Hindlimb muscle (tissue), 1 donor: ENCODE measurements at places on chromosomes 3 and 15. TPM values are rescaled to one million over a fixed set of nuclear protein-coding genes. Genes with fewer than 3 reads are reported as not detected.

GRCh38 chr3:196989721-196990262, 21.2 kb upstream of the PIGZ start:
- DNase-seq: no peak

CLDN1 gene
- polyA plus RNA-seq: 2.5 TPM

- DNase-seq: no peak
Observed at GRCh38 chr15:60737217-60737616, 258.3 kb upstream of the ICE2 start.

GRCh38 chr3:10641760-10642159, 136.4 kb upstream of the ATP2B2 start:
- no peak for DNase-seq

GRCh38 chr3:132183811-132184210, 133.4 kb upstream of the ACP3 start:
- DNase-seq: no peak

PAK6 gene
- polyA plus RNA-seq: 0.76 TPM

GRCh38 chr15:61090386-61091288, 138.5 kb downstream of the RORA start:
- peak; percentile 48 for DNase-seq

DNA sequence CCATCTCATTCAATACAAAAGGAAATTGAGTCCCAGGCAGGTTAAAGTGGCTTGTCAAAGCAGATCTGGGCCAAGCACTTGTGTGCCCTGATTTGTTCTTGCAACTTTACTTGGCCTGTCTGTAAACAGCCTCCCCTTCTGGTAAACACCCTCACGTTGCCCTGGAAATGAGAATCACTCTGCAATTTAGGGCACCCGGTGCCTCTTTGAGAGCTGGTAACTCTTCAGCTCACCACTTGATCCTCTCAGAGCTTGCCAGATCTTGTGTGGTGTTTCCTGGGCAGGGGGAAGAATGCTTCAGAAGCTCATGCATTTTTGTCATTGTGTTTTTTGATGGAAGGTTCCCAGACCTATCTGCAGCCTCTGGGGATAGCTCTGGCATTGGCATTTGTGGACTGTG, 11.3 kb downstream of the MED12L start:
- no peak for DNase-seq

DNA sequence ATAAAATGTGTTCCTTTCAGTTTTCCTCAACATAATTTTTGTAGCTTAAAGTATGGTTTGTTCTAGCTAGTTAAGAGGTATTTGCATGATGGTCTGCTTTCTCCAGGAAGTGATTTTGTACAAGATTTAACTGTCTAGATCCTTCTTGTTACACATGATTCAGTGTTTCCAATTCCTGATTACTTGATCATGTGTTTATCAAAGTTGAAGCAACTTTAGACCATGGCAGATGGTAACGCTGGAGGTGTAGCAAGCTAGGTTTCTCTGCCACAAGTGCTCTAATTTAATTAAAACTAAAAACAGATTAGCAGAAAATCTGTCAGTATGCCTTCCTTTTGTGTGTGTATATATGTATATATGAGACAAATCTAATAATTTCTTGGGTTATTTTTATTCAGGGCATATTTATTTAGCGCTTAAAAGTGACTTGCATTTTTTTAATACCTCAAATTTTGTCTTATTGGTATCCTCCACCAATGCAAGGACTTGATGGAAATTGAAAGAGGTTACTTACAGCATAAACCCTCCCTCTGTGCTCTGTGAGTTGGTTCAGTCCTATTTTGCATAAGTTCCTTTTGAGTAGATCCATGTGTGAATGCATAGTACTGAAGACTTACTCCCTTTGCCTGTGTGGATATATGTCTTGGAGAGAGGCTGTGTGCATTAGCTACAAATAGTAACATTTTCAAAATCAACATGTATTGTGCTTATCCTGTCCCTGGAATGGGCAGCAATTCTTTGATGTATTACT, 157.3 kb upstream of the CGNL1 start:
- peak; percentile 87 for DNase-seq

DNA sequence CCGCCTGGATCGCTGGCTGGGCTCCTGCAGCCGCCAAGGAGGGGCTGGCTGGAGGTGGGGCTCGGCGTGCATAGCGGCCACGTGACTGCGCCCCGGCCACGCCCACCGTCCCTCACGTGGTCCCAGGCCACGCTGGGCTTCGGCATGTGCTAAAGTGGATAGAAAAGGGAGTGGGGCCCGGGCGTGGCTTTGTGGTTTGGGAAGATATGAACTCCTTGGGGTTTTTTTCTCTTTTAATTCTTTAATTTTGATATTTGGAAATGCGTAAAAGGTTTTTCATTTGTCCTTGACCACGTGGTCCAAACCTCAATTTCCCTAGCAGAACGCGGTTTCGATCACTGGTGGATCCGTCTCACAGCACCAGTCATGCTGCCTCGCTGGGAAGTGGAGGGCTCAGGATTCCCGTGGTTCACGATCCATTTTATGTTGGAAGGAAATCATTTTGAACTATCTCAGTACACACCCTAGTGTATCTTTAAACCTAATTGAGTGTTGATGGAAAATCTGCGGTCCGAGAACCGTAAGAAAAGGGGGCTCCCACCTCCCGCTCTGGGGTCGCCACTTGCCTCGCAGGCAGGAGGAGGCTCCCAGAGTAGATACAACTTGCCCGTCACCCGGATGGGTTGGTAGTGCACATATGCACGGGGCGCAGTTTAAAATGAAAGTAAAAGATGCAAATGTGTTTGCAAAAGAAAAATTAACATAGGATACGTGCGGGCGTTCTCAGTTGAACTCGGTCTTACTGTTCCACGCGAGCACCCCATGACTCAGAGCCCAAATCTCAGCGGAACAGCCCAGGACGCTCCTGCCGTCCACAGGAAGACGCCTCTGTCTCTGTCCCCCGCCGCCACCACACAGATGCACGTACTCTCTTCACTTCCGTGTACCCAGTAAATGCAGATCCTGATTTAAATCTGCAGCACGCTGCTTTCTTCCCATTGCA, 141.9 kb downstream of the PGPEP1L start:
- peak; percentile 85 for DNase-seq

- no peak for DNase-seq
Observed at GRCh38 chr15:45849136-45849535, 214.3 kb downstream of the SQOR start.

CPN2 gene
- polyA plus RNA-seq: 0.09 TPM

DNA sequence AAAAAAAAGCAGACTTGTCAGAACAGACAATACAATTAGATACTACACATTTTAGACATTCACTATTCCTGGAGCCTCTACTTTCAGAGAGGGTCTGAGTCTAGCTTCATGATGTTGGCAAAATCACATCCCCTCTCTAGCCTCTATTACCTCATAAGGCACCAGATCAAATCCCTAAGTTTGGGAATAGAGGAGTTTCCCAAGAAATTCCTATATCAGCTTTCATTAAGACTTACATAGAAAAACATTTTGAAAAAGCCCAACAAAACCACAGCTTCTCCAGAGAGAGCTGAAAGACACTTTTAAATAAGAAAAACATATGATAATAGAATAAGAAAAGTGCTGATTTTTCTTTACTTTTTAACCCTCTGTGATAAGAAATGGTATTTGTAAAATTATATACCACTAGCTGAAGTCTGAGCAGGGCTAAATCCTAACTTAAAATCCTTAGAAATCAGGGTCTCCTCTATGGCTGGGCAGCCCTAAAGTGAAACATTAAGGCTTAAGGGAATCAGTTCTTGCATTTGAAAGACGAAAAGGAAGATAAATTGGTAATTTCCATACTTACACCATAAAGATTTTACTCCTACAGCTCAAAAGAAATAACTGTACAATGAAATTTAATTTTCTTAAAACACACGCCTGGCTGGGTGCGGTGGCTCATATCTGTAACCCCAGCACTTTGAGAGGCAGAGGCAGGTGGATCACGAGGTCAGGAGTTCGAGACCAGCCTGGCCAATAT, 4.3 kb downstream of the TBC1D2B start:
- DNase-seq: no peak

DNA sequence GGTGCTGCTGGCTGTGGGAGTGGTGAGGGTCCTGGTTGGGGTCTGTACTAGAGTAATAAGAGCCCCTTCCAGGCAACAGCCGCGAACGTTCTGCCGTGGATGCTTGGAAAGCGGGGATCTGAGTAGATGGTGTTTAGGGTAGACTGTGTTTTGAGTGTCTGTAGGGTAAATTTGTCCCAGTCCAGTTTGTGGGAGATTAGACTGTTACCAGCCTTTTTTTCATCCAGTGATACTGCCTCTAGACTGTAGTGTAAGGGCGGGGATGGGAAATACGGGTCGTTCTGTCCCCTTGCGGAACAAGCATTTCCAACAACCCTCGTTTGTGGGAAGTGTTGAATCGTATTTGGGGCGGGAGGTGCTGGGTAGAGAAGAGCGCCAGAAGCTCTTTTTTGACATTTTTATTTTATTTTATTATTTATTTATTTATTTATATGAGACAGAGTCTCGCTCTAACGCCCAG, 424 bp downstream of the HAUS2 start:
- no peak for DNase-seq

- no peak for DNase-seq
Observed at GRCh38 chr3:5312290-5312689, 124.8 kb downstream of the EDEM1 start.

DNA sequence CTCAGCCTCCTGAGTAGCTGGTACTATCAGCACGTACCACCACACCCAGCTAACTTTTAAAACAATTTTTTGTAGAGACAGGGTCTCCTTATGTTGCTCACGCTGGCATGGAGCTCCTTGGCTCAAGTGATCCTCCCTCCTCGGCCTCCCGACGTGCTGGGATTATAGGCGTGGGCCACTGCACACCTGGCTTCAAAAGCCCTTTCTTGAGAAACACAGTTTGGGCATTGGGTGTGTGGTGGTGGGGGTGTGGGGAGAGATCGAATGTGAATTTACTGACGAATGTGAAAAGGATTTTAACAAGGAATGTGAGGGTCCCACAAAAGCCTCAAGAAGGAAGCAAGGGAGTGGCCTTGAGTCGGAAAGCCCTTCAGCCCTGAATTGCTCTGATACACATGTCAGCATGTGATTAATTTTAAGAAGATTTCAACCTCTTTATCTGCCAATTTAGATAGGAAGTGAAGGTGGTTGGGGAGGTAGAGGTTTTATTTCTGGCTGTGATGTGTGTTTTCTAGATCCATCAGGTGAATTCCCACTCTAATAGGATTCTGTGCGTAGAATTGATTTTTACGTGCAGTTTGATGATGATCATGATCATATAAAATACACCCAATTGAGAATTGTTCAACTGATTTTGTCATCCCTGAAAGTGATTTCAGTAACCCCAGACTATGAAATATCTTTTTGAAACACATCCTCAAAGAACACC, 1.1 kb downstream of the CCR4 start:
- DNase-seq: no peak

DNA sequence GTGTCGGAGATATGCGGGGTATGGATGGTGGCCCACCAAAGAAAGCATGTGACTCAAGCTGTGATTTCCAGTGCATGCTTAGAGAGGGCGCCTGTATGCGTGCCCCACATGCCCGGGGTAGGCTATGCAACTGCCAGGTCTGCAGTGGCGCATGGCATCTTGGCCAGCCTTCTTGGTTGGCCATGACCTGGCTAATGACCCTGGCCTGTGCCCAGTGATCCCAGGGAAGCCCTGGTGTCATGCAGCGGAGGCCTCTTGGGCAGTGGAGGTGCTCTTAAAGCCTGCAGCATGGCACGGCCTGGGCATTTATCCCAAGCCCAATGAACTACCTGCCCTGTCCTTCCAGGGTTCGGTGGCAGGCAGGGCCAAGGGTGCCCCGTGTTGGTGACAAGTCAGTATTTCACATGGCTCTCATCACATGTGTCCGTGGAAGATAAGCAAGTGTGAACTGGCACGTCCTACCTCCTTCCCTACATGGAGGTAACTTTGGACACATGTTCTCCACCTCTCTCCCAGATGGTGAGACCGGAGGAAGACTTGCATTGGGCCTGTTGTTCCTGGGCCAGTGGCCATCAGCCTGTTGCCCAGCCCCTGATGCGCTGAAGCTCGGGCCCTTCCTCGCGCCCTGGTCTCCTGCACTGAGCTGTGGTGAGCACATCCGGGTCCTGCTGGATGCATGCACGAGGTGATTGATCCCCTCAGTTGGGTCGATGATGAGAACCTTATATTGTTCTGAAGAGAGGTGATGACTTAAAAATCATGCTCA, 192.0 kb downstream of the UBE3A start:
- no peak for DNase-seq

CEP97 gene
- 12.4 TPM for polyA plus RNA-seq

GOLGA8N gene
- 20.9 TPM for polyA plus RNA-seq

MYZAP gene
- 2.7 TPM for polyA plus RNA-seq

GRCh38 chr3:3699816-3700633, 99.2 kb upstream of the LRRN1 start:
- DNase-seq: no peak

MRAS gene
- polyA plus RNA-seq: 75.7 TPM

GRCh38 chr3:16484216-16484615, 29.3 kb downstream of the RFTN1 start:
- DNase-seq: no peak

CHRNA7 gene
- 1.6 TPM for polyA plus RNA-seq

BTBD1 gene
- polyA plus RNA-seq: 134 TPM

TMOD2 gene
- polyA plus RNA-seq: 6.6 TPM

GRM2 gene
- 0.43 TPM for polyA plus RNA-seq

- DNase-seq: no peak
Observed at GRCh38 chr3:119884161-119884557, 102.3 kb downstream of the NR1I2 start.

DNA sequence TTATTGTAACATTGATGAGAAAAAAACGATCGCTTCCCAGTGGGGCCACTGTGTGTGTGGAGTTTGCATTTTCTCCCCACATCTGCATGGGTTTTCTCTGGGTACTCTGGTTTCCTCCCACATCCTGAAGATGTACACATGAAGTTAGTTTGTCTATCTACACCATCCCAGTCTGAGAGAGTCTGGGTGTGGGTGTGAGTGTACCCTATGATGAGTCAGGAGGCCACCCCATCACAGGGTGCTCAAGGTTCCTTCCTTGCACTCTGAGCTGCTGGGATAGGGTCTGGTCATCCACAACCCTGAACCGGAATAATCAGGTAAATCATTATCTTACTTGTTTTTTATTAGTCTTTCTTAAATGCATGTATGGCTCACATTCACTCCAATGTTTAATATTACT, 457.1 kb downstream of the NTRK3 start:
- DNase-seq: no peak

DNA sequence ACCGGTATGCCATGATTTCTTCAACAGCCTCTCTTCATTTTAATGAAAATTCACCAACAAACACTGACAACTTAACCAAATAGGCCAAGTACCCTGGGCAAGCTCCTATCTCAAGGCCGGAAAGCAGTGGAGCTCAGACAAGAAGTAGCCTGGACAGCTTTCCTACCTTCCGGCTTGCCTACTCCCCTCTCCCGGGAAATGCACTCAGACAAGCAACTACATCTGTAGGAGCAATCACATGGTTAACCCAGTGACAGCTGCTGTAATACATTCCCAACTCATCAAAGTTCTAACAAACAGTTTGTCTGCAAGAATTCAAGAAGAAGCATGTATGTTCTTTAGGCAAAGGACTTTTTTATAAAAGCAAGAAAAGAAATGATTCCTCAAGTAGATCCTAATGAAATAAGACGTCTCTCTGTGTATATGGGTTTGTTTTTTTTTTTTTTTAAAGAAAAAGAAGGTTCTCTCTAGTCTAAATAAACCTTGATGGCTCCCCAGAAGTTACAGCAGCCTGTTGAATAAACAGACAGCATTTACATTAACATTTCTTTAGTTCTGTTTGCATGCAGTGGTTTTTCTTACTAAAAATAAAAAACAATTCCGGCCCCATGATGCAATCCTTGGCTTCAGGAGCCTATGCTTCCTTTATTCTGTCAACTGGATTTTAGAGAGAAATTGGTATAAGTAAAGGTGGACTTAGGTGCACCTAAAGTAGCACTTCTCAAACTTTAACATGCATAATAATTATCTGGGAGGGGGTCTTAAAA, 278.7 kb downstream of the NEK10 start:
- no peak for DNase-seq

MAGEF1 gene
- 79.6 TPM for polyA plus RNA-seq

GRCh38 chr15:64522226-64522823, 61.9 kb downstream of the ZNF609 start:
- no peak for DNase-seq
